GM12865 (cell line): ENCODE measurements at places on chromosomes 6 and 20.

DNA sequence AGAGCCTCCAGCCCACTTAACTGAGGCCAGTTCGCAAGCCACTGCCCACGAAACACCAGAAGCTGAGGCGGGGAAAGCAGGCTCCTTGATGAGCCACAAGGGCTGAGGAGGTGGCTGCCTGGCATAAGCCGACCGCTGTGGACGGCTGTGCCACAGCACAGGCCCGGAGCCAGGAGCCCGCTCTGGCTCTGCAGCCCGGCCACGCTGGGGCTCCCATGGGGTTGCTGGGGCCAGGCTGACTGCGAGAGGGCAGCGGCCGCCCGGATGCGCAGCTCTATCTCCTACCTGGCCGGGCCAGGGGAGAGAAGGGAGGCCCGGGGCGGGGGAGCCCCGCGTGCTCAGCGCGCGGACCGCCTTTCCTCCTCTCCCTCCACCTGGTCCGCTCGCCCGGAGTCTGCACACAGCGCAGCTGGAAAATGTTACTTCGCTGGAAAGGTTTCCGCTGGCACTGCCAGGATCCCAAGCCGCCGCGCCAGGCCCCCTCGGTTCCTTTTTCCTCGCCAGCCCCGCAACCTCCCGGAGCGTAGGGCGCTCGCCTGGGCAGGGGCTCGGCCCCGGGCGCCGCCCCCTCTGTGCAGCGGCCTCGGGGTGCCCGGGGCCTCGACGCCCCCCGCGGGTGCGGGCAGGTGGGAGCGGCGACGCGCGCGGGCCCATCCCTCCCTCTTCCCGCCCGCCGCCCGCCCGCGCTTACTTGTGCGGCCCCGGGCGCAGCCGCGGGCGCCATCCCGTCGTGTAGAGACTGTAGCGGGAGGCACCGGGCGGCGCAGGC is 657 bp downstream of the EMILIN3 start:
- no peak for DNase-seq

DNA sequence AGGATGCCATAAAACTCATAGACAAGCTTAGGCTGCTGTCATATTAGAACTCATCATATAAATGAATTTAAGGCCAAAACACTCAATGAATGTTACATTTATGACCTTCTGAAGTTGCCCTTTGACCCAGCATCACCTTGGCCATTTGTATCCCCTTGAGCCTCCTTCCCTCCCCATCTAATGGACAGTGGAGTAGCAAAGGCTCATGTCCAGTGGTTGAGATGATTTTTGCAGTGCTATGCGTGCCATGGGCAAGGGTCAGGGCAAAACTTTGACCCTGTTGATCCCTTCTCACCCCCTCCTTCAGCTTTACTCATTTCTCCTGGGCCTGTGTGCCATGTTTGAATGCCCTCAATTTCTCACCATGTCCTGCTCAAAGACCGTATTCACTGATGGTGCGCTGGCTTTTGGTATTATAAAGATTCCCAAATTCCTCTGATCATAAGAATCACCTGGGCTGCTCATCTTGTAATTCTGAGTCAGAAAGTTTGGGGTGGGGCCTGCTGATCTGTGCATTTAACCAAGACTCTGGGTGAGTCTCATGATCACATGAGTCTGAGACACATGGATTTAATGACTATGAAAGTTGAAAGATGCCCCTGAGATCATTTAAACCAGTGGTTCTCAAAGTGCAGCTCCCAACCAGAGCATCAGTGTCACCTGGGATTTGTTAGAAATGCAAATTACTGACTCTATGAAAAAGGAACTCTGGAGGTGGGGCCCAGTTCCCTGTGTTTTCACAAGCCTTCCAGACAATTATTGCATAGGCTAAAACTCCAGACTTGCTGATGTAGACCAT is 57.5 kb upstream of the IL20RA start:
- DNase-seq: peak; percentile 87

DNA sequence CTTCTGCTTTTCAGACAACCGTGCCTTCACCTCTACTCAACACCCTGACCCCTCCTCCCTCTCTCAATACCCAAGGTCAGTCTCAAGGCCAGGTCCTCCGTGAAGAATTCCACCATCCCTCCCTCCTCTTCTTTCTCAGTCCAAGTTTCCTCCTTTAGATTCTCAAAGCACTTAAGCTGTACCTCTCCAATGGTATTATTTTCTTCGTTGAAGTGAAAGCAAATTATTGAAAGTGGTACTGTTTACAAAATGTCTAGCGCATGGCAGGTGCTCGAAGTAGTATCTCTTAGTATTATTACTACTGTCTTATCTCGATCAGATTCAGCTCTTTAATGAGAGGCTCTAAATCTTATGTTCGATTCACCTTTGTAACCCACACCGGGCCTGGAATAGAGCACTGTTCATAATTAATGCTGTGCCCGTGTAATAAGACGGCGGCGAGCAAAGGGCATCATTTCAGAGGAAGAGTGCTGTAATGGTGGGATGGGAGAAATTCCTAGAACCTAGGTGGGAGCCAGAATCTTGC is 593 bp upstream of the RALGAPB start:
- no peak for DNase-seq

GRCh38 chr6:148611213-148611612 is 135.6 kb upstream of the UST start:
- no peak for DNase-seq

DNA sequence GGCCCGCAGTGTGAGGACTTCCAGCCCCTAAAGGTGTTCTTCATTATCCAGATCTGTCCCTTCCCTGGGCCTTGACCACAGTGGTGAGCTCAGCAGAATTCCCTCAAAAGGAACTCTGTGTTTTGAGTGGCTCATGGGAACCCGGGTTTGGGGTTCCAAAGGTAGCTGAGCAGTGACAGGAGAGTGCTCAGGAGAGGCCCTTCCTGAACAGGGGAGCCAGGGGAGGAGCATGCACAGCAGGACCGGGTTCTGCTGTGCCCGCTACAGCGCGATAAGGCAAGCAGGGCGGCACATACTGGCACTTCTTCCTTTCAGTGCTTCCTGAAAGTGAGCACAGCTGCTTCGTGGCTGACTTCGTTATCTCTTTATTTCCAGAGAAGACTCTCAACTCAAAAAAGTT is 88.3 kb downstream of the SSR1 start:
- no peak for DNase-seq

DNA sequence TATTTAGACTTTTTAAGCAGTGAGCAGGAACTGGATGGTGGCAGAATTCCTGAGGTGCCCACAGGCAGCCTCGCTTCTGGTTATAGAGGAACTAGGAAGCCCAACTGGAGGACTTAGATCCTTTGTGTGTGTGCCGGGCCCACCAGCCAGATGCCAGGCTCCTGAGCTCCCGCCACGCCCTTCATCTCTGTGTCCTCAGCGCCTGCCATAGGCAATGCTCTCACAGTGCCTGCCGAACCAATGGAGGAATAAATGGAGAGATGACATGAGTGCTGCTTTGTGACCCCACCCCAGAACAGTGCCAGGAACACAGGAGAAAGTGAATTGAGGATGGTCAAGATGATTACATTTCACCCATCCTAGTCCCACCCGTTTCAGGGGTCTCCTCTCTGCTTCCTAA is 146.0 kb downstream of the UNC5CL start:
- DNase-seq: no peak

DNA sequence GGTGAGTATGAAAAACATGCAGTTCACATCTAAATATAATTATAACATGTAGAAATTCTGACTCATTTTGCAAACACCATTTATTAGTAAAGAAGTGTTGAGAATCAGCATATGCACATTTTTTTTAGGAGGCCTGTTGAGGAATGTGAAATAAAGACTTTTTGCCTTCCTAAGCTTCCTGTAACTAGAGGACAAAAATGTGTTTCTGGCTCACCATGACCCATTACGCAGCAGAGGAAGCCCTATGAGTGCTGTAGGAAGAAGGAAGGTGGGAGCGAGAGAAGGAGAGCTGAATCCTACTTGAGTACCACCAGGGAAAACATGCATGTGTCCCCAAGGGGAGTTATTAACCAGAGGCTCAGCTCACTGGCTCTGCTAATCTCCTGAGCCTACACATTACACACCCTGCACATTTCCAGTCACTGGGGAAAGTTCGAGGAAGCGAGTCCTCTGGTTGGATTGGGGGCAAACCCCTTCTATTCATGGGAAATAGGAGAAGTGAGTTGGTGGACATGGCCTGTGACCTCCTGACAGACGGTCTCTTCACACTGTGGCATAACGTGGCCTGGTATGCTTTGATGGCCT is 540.5 kb upstream of the JAG1 start:
- no peak for DNase-seq

DNA sequence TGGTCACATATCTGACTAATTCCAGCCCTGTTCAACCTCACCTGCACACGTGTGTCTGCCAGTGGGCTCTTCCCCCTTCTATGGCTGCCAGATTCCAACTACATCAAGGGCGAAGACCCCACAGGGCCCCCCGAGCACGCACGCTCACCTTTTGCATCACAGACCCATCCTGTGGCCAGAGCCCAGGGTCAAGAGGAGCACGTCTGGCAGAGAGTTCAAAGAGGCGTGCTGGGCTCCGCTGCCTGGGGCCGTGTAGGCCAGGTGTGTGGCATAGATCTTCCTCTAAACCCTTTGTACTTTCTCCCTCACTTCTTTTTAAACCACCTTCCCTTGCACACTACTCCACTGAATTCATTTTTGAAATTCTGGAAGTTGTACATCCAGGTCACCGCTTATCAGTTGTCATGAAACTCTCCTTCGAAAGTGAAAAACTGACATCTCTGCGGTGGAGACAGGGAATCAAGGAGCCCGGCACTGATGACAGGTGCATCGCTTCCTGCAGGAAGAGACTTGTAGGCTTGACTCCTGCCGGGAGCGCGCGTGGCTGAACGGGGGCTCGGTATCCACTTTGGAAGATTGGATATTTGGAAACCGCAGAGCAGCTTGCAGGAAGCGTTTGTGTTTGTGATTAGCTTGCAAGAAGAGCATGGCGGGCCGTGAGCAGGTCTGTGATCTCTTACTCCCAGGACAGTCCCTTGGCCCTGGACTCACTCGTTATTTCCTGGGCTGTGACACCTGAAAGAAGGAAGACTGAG is 397.2 kb downstream of the CDH4 start:
- no peak for DNase-seq

- DNase-seq: no peak
These were observed 232.2 kb downstream of the ERMARD start for GRCh38 chr6:169983651-169984050.

GRCh38 chr20:60785785-60786184 is 466.3 kb upstream of the CDH4 start:
- no peak for DNase-seq

DNA sequence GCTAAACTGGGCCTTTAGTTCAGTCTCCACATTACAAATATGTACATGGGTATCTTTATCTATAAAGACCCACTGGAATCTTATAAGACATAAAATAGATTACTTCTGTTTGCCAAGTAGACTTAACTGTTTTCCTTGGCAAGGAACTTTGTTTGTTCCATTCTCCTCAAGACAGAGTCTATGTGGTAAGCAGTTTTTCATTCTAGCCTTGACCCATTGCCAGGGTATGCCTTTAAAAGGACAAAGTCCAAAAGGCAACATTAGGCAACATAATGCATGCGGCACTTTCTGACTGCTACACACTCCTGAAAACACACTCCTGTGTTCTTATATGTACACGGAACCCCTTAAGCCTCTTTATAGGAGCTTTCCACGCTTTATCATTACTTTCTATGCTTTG is 20.4 kb downstream of the VNN1 start:
- no peak for DNase-seq

- no peak for DNase-seq
These were observed 510.5 kb downstream of the PRKN start for GRCh38 chr6:162217058-162217457.

DNA sequence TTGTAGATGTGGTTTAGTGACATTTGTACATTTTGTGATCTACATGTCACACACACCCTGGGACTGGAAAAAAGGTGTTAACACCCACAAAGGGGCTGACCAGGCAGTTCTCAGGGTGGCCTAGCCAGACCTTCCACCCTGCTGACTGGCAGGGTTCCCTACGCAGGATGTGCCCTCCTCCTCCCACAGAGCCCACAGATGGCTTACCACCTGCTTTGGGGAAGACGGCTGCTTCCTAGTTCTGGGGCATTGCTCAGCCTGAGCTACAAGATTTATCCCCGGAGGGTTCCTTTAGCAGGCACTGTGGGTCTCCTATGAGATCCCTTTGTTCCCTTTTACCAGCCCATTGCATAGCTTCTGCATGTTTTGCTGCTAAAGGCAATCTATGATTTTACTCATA is 35.1 kb downstream of the SNAP25 start:
- no peak for DNase-seq

- DNase-seq: no peak
These were observed 674.6 kb upstream of the MARCKS start for GRCh38 chr6:113182370-113183141.

DNA sequence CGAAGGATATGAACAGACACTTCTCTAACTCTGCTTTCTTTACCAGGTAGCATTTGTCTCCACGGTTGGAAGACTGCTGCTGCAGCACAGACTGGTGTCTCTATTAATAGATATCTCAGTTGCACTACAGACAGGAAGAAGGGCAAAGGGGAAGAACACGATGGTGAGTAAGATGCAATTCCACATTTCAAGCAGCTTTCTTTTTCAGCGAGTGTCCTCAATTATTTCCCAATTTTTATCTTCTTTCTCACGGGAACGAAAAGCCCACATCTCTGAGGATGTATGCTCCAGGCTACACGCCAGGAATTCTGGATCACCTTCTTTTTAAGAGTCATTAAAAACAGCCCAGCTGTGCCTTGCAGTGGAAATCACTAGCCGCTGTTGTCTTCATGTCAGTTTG is 311.6 kb upstream of the ECI2 start:
- DNase-seq: peak; percentile 34

- DNase-seq: no peak
These were observed 789.2 kb downstream of the MAFB start for GRCh38 chr20:39899881-39900280.

DNA sequence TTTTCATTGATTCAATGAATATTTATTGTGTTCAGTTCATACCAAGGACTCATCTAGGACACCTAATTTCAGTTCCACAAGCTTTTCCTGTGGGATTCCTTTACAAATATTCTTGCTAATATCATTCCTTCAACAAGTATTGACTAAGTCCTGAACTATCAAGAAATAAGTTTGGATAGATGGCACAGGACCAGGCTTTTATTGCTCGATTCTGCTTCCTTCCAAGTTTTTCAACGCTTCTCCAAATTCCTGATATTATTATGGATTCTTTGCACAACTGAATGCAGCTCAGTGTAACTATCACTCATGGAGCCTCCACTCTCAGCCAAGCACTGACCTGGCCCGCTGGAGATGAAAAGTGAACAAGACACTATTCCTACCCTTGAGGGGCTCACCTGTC is 32.7 kb upstream of the COL21A1 start:
- DNase-seq: no peak

- no peak for DNase-seq
These were observed 74.7 kb downstream of the BTBD3 start for GRCh38 chr20:11992426-11992825.

DNA sequence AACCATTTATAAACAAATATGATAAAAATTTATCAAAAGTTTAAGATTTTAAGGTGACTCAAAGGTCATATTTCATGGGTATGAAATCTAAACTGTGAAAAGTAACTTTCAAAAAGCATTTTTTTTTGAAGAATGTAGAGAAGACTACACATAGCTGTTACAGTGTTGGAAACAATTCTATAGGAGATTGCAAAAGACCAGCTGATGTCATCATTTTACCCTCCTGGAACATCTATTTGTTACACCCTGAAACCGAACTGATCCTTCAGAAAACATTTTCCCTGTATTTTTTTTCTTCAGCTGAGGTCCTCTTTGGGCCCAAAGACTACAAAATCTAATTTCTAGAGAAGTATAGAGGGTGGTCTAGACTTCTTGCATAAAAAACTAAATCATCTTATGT is 297.5 kb upstream of the FERMT1 start:
- no peak for DNase-seq

- DNase-seq: no peak
These were observed 149.3 kb upstream of the FOXQ1 start for GRCh38 chr6:1162367-1163275.

- DNase-seq: peak; percentile 50
These were observed 2.1 kb downstream of the ZC3H12D start for GRCh38 chr6:149482545-149483333.
